ENCODE measurements at places on chromosomes 12 and 14.

- no peak for DNase-seq
Observed at GRCh38 chr14:90641615-90642243, 174.5 kb downstream of the TTC7B start.

GRCh38 chr14:23078692-23079116 lies 16.2 kb downstream of the ACIN1 start:
- peak; percentile 94 for DNase-seq

- no peak for DNase-seq
Observed at GRCh38 chr12:92566448-92567019, 136.3 kb upstream of the PLEKHG7 start.

GRCh38 chr12:6507102-6507998 lies 13.4 kb downstream of the NCAPD2 start:
- DNase-seq = no peak

DNA sequence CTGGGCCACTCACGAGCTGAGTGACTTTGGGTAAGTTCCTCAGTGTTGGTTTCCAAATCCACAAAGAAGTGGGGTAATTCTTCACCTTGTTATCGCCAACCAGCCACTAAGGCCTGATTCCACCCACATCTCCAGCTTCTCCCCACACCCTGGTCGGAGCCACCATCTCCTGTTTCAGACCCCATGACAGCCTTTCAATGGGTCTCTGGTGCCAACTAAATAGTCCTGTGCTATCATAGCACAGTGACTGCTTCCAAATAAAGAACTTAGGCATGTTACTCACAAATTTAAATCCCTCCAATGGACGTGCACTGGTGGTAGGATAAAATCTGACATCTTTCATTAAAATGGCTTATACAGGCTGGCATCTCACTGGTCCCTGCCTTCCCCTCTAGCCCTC lies 44.0 kb downstream of the TBX5 start:
- no peak for DNase-seq

DNA sequence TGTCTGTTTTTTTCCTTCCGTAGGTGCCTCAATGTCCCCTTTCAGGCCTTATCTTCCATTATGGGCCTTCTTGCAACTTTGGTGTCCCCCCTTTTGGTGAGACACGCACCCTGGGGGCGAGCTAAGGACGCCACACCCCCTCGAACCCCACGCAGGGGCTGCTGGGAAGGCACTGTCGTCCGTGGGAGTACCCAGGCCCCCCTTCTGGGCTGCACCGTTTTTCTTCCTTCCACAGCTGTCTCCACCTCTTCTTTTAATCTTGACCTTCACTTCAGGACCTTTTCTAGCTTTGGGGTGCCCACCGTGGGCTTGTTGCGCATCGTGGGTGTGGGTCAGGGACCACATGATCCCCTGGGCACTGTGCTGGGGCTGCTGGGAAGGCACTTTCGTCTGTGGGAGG lies 271.8 kb downstream of the ALG10 start:
- peak; percentile 8 for DNase-seq

GRCh38 chr12:83106873-83107272 lies 420.2 kb downstream of the TMTC2 start:
- DNase-seq = no peak

DNA sequence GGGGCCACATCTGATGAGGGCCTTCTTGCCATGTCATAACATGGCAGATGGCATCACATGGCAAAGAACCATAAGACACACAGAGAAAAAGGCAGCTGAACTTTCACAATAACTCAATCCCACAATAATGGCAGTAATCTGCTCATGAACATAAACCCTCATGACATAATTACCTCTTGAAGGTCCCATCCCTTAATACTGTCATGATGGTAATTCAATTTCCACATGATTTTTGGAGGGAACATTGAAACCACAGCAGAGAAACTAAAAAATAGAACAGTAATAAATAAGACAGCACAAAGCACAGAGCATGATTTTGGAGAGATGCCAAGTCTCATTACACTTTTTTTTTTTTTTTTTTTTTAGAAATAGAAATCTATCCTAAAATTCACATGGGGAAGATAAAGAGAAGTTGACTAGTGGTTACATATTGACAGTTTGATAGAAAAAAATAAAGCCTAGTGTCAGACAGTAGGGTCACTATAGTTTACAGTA lies 61.8 kb upstream of the ATF7IP start:
- DNase-seq = no peak

DNA sequence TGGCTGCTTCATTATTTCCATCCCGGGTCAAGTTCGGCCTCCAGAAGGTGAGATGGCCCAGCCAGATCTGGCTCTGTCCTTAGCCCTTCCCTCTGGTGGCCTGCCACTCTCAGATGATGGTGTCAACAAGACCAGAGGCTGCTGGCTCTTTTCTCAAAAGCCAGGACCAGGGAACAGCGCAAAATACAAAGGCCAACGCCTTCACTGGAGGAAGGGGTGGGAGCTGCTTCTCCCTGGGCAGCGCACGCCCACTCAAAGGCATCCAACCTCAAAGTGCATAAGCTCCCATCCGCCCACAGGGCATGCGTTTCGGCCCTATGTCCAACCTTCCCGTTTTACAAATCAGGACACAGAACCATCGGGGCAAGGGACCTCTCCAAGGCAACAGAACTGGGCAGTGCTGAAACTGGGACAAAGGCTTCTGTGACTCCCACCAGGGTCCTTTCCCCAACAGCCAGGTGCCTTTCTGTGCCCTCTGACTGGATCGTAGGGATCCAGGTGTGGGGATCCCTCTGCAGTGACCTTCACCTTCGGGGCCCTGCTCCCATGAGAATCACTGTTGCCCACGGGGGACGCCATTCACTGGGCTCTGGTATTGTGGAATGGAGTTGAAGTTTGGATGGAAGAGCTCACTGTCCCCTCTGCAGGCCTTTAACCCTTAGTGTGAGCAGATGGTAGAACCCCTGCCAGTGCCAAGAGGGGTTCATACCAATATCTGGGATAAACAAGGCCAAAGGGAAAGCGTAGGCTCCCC lies 76.8 kb downstream of the NINJ2 start:
- no peak for DNase-seq

DNA sequence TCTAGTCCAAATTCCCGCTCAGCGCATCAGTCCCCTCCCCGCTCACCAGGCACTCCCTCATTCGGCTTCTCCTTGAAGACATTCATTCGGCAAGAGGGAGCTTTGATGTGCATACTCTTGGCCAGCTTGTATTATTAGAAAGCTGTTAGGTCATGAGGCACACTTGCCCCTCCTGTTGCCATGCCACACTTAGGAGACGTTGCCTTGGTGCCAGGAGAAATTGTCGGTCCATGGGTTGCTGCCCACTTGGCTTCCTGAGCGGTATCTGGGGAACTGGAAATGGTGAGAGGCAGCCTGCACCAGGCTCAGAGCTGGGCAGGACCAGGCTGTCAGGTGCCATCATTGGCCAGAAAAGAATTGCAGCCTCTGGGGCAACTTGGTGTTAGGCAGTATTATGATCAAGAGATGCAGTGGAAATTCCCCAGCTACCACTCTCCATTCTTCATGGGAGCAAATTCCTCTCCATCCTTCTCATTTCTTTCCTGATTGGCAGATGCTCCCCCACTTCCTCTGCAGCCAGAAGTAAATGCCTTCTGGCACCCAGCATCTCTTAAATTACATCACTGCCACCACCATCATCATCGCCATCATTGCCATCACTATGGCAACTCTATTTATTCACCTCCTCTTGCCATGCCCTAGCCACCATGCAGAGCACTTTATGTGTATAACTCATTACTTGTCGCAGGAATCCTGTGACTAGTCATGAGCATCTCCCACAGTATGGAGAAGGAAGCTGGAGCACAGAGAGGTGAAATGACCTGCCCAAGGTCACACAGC lies 12.4 kb downstream of the CABP1 start:
- peak; percentile 92 for DNase-seq

GRCh38 chr14:59595071-59595470 lies 18.5 kb upstream of the CCDC175 start:
- DNase-seq = no peak

DNA sequence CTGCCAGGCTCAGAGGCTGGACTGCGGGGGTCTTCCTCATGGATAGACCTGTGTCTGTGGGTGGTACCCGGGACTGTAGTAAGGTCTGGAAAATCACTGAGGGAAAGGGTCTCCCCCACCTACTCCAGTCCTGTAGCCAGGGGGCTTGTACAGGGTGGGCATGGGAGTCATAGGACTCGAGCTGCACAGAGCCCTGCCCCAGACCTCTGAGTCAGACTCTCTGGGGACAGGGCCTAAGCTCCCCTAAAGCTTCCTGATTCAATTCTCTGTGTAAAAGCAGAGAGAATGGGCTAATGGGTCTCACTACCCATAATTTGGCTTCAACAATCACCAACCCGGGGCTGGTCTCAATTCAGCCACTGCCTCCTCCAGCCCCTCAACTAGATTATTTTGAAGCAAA lies 27.0 kb downstream of the LRTM2 start:
- no peak for DNase-seq

GRCh38 chr12:22505826-22506225 lies 38.5 kb downstream of the C2CD5 start:
- no peak for DNase-seq

DNA sequence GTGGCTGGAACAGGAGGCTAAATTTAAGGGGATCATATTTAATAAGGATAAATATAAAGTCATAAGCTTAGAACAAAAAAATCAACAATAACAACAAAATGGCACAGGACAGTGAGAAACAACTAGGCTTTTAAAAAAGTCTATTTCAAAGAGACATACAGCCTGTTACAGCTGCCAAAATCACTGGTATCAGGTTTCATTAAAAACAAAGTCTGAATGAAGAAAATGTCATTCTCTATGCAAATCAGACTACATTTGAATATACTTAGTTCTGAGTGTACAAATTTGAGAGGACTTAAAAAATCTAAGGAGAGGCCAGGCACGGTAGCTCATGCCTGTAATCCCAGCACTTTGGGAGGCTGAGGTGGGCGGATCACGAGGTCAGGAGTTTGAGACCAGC lies 44.0 kb downstream of the TFCP2 start:
- no peak for DNase-seq

- DNase-seq = no peak
Observed at GRCh38 chr12:78418919-78419318, 445.7 kb upstream of the SYT1 start.

DNA sequence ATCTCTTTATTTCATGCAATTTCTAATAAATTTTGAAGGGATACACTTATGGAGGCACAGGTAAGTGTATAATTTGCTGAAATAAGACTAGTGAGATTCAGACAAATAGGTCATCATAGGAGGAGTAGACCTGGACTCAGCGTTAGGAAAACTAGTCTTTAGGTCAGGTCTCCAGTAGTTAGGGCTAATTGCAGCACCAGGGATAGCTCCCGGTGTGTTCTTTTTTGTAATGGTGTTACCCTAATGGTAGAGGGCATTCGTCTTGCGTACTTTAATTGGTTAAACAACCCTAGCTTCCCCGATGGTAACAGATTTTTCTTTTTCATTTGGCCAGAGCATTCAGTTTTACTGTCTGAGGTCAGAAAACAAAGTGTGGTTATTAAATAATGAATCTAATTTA lies 64.9 kb downstream of the ARID2 start:
- no peak for DNase-seq

GRCh38 chr12:55051197-55051947 lies 31.6 kb downstream of the NEUROD4 start:
- no peak for DNase-seq

GRCh38 chr12:111546758-111547383 lies 52.2 kb downstream of the ATXN2 start:
- DNase-seq = no peak

DNA sequence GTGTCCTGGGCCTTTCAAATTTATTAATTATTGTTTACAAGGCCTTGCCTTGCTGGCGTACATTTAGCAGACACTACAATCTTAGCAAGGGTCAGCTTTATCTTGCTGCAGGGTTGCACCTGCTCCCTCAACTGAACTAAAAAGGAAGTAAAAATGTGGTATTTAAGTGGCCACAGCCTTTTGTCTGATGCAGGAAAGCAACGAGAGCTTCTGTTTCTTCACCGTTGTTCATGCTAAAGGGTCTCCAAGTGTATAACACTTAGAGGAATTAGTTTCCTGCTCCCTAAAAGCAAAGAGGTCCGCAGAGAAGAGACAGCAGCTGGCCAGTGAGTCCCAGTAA lies 62.8 kb upstream of the EGLN3 start:
- no peak for DNase-seq

GRCh38 chr12:110913119-110914056 lies 7.0 kb downstream of the MYL2 start:
- DNase-seq = no peak

- DNase-seq = no peak
Observed at GRCh38 chr14:21197418-21198205, 41.7 kb upstream of the OR5AU1 start.

DNA sequence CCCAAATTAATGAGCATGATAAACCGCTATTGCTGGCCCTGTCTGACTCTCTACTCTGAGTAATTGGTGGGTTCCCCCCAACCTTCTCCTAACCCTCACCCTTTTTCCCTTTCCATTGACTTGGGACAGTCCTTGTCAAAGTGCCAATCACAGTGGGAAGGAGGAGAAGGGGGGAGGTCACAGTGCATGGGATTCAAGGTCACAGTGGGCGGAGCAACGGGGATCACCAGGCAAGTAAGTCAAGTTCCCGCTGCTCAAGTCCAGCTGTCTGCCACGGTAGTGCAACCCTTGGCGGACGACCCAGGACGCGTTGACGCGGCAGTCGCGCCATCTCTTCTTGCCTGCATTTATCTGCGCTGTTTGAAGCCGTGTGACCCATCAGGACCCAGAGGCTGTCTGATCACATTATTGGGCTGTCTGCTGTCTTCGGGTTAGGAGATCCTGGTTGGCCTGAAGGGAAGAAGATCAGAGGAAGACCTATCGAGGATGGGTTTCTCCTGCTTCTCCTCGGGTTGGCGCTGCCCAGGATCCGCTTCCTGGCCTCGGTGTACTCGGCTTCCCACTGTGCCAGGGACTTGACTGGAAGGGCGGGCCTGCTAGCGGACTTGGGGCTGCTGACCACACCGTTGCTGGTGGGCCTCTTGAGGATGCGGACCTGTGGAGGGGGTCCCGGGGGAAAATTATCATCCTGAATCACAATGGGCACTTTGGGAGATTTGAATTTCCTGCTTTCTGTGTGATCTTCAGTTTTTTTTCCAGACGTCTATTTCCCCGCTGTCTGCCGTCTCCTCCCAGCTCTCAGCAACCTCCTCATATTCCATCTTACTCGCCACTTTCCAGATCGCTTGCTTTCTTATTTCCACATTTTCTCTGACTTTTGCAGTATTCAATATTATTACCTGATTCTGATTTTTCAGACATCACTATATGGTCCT lies 3.1 kb upstream of the MDM2 start:
- DNase-seq = no peak

GRCh38 chr12:11825278-11825677 lies 175.8 kb downstream of the ETV6 start:
- no peak for DNase-seq

All from tibial artery (tissue), 4 donors.